Lung microvascular endothelial cell (primary cell): ENCODE measurements at places on chromosomes 4 and X. TPM values are rescaled to one million over a fixed set of nuclear protein-coding genes. Genes with fewer than 3 reads are reported as not detected.

- DNase-seq, result no peak
Measured at GRCh38 chr4:167642250-167642649, 408.0 kb upstream of the SPOCK3 start.

The FAM47B gene
- not detected in 2 replicates for total RNA-seq

- DNase-seq, result no peak
Measured at GRCh38 chrX:9369802-9370291, 95.0 kb upstream of the TBL1X start.

The FOXR2 gene
- total RNA-seq, result not detected in 2 replicates
